ENCODE measurements at places on chromosomes 16 and 17. TPM values are rescaled to one million over a fixed set of nuclear protein-coding genes. Genes with fewer than 3 reads are reported as not detected.

ZNF785 gene
- polyA plus RNA-seq = 0.36 TPM

PIK3R5 gene
- polyA plus RNA-seq = not detected

ACE gene
- not detected for polyA plus RNA-seq

SLC2A4 gene
- not detected for polyA plus RNA-seq

C16orf89 gene
- polyA plus RNA-seq = 5.6 TPM

MT1G gene
- 9.3 TPM for polyA plus RNA-seq

RASL10B gene
- 0.66 TPM for polyA plus RNA-seq
